ENCODE measurements at places on chromosomes 1 and 21.
A peak's percentile ranks its signal among the peaks of the same experiment; 100 is the strongest.

- DNase-seq: peak; percentile 26
Observed at GRCh38 chr1:54499360-54500106, 48.5 kb upstream of the ACOT11 start.

GRCh38 chr1:101000131-101000873 lies 25.3 kb downstream of the DPH5 start:
- DNase-seq: no peak

DNA sequence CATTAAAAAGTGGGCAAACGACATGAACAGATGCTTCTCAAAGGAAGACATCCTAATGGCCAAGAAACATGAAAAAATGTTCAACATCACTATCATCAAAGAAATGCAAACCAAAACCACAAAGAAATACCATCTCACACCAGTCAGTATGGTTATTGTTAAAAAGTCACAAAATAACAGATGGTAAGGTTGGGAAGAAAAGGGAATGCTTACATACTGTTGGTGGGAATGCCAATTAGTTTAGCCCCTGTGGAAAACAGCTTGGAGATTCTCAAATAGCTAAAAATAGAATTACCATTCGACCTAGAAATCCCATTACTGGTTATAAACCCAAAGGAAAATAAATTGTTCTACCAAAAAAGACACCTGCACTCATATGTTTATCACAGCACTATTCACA lies 369.4 kb downstream of the KCNH1 start:
- DNase-seq: peak; percentile 89

DNA sequence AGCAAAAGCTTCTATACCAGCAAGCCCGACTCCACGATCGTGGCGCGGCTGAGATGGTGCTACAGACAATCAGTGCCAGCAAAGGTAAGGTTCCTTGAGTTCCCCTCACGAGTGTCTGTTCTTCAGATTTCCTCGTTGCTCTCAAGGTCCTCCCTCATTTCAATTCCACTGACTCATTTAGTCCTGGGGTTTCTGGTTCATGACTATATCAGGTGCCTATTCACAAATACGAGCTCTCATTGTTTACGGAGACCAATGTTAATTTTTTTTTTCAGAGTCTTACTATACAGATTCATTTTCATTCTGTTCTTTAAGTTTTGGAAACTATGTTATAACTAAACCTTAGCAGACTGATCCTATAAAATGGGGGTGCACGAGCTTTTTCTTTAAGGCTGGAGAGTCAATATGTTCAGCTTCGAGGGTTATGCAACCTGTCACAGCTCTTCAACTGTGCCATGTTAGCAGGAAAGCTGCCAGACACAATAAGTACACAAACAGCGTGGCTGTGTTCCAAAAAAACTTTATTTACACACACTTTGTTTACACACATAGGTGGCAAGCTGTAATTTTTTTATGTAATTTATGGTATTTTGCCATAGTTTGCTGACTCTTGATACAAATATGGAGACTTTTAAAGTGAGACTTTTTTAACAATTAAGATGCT lies 134.3 kb downstream of the ZP4 start:
- no peak for DNase-seq

- DNase-seq: no peak
Observed at GRCh38 chr1:245583575-245584330, 429.0 kb downstream of the KIF26B start.
